ENCODE measurements at places on chromosomes 1 and 21.

- no peak for DNase-seq
Observed at GRCh38 chr1:155127967-155128754, 485 bp downstream of the EFNA1 start.

GRCh38 chr1:54884768-54885167 is 2.2 kb downstream of the DHCR24 start:
- DNase-seq = no peak

GRCh38 chr1:67741736-67742135 is 56.7 kb downstream of the GADD45A start:
- DNase-seq = no peak

- no peak for DNase-seq
Observed at GRCh38 chr21:45611296-45611695, 32.2 kb upstream of the PCBP3 start.
